ENCODE measurements at places on chromosomes 6 and 20. TPM values are rescaled to one million over a fixed set of nuclear protein-coding genes. Genes with fewer than 3 reads are reported as not detected.

GRCh38 chr20:31862506-31862905 is 7.8 kb downstream of the DUSP15 start:
- no peak overlapping the region for H3K27ac ChIP-seq
- no peaks in the 10 kb centered on the region for H3K27me3 ChIP-seq
- DNase-seq = no peak
- no peaks in the 10 kb centered on the region for H3K36me3 ChIP-seq
- H3K4me3 ChIP-seq = no peak overlapping the region
- H3K4me1 ChIP-seq = peaks cover 18% of the 10 kb centered on the region

DNA sequence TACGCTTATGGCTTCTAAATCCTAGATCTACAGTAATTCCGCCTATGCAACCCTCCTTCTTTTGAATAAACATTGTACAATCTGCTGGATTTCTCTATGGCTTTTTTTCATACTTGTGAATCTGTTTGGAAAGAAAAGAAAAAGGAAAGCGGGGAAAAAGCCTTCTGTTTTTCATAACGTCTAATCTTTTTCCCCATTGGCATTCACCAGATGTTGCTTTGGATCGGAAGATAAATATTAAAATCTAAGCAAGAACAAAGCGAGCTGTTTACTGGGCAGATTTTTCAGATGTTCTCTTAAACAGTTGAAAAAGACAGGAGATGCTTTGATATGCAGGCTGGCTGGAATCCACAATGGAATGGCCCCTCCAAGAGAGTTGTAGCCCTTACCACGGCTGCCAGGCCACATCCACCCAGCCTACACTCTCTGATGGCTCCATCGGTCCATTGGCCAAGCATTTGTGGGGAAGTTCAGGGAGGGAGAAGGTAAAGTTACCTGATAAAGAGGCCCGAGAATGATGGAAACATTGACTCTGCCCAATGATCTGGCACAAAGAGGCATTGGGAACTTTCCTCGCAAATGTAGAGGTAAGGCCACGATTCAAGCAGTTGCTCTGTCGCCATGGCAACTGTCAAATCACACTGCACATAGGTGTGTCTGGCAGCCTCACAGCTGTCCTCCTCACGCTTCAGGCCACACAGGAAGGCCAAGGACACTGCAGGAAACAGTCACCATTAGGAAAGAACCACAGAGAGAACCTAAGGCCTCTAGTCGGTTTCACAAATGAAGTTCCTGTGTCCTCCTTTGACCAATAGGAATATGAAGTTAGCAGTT is 70.3 kb downstream of the PKHD1 start:
- H3K4me3 ChIP-seq = no peak overlapping the region
- no peaks in the 10 kb centered on the region for H3K4me1 ChIP-seq
- no peak overlapping the region for H3K27ac ChIP-seq
- H3K27me3 ChIP-seq = no peaks in the 10 kb centered on the region

GRCh38 chr6:84002226-84002625 is 31.3 kb upstream of the MRAP2 start:
- H3K36me3 ChIP-seq = no peaks in the 10 kb centered on the region
- DNase-seq = no peak
- H3K27me3 ChIP-seq = no peaks in the 10 kb centered on the region
- no peaks in the 10 kb centered on the region for H3K4me1 ChIP-seq

DNA sequence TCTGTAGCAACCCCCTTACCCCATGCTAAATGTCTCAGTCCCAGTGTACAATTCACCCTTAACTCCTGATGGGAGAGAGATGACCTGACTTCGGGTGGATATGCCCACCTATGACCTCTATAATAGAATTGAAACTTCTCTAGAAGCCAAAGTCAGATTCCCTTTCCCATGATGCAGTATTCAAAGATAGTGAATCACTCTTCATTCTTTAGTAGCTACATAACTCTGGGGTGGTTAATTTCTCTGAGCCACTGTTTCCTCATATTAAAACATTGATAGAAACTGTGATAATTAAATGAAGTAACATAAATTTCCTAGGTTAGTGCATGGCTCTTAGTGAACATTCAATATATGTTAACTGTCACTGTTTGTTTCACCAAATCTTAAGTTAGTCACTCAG is 500.4 kb downstream of the COL12A1 start:
- DNase-seq = no peak
- no peak overlapping the region for H3K27ac ChIP-seq
- no peak overlapping the region for H3K4me3 ChIP-seq
- H3K36me3 ChIP-seq = no peaks in the 10 kb centered on the region
- no peaks in the 10 kb centered on the region for H3K27me3 ChIP-seq

- DNase-seq = no peak
- H3K36me3 ChIP-seq = no peaks in the 10 kb centered on the region
- H3K4me3 ChIP-seq = no peak overlapping the region
Measured at GRCh38 chr6:138036111-138036510, 71.1 kb downstream of the PERP start.

ADTRP gene
- not detected for total RNA-seq

MED20 gene
- total RNA-seq = 24.5 TPM

HLA-DQA2 gene
- total RNA-seq = not detected

MBOAT1 gene
- 15.1 TPM for total RNA-seq

Measured in Panc1 (cell line).